ENCODE measurements at places on chromosomes 13 and 19.

DNA sequence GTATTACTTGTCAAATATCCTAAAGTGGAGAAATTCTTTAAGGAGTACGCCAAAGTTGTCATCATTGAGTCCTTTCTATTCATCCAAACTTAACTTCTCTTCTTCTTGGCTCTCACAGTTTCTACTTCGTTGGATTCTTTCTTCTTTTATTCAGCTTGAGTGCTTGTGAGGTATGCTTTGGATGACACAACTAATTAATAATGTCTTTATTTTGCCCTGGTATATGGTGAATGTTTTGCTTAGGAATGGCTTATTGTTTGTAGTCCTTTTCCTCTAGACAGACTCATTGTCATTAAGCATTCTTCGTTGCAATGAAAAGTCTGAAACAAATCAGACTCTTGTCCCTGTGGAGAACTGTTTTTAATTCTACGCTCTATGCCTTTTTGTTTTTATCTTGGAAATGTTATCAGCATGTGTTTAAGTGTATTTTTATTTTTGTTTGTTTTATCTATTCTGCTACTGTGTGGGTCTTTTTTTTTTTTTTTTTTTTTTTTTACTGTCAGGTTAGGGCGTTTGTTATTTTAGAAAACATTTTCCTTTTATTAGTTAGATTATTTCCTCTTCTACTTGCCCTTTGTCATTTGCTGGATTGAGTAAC is 471.5 kb downstream of the GPC6 start:
- no peak for DNase-seq

GRCh38 chr13:96081888-96082287 is 8.0 kb upstream of the HS6ST3 start:
- DNase-seq, result no peak

DNA sequence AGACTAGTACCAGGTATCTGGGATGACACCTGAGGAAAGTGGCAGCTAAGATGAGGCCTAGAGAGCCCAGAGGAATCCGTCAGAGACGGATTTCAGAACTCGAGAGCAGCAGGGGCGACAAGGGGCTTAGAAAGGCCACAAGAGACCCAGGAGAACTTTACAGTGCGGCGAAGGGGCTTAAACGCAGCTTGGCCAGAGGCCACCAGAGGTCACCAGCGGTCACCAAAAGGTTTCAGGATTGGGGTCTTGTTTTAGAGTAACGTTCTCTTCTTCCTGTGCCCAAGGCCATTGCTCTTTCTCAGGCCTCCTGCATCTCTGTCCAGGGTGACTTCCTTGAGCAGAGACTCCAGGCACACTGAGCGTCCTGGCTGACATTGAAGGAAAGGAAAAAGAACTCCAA is 2.2 kb downstream of the ZSCAN22 start:
- no peak for DNase-seq

- no peak for DNase-seq
Observed at GRCh38 chr19:33098055-33098534, 17.1 kb downstream of the GPATCH1 start.

DNA sequence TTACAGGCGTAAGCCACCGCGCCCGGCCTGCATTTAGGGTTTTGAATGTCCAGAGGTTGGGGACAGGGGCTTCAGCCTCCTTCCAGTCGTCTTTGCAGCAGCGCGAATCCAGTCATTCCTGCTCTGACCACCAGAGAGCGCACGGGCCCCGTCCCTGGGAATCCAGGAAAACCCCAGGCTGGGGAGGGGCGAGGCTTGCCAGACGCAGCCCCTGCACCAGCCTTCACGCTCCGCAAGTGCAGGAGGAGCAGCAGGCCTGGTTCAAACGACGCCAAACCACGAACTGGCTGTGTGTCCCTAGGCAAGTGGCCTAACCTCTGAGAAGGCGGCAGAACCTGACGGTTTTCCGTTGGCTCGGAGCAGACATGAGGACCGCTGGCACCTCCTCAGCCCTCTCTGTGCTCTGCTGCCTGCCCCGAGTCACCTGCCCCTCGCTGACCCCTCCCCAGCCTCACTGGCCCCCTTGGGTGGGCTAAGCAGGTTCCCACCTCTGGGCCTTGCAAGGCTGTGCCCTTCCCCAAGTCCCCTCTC is 2.0 kb upstream of the RNF126 start:
- peak; percentile 83 for DNase-seq

DNA sequence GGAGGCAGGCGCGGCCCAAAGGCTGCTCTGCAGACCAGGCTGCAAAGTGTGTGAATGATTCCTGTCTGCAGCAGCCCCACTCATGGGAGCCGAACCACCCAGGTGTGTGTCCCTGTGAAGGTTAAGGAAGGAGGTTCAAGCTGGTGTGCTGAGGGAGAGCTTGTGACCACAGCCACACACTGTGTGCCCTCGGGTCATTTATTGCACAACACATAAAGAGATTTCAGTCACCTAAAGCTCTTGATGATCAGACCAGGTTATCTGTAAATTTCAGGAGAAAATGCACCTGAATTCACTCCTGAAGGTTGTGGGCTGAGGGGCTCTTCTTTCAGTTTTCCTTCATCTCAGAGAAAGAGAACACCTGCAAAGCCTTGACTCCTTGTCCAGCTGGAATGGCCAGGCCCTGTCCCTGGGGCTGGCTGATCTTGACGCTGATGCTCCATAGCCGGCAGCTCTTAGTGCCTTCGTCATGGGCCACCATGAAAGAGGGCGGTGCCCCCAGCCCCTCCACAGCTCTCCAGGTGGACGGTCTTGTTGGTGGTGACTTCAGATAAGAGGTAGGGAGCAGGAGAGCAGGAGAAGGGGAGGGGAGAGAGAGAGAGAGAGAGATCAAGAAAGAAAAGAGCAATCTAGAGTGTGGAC is 110.8 kb upstream of the C1QTNF9B start:
- DNase-seq, result no peak

- no peak for DNase-seq
Observed at GRCh38 chr13:111330066-111330610, 9.7 kb downstream of the TEX29 start.

DNA sequence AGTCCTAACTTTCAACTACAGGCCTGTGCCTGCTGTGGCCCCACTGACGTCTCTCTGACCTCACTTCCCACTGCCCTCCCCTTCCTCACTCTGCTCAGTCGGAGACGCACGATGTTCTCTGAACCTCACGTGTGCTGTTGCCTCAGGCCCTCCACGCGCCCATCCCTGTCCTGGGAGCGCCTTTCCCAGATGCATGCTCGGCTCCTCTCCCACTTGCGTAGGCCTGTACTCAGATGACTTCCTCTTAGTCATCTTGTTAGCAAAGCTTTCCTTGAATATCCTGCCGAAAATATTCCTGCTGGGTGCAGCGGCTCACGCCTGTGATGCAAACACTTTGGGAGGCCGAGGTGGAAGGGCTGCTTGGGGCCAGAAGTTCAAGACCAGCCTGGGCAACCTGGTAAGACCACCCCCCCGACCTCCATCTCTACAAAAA is 9.3 kb upstream of the SYT5 start:
- peak; percentile 60 for DNase-seq

GRCh38 chr13:98142380-98143156 is at the start of gene FARP1:
Gene FARP1 (plus strand): TSS chr13:98143094. CDS start chr13:98213243, 70,149 bp downstream.
- DNase-seq, result peak; percentile 55

DNA sequence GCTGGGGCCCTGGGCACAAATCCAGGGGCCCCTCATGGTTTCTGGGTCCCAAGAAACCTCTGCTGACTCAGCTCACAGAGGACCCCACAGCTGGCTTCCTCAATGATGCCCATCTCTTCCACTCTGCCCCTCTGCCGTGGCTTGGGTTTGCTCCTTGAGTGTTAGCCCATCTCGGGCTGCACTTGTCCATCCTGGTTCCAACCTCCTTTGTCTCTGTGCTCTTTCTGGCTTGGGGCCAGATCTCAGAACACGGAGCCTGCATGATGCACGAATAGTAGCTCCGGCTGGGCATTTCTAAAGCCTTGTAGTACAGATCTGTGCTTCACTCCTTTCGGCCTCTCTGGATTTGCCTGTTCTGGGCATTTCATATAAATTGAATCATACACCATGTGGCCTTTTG is 53.8 kb downstream of the F2RL3 start:
- no peak for DNase-seq

- peak; percentile 79 for DNase-seq
Observed at GRCh38 chr13:104315606-104316005, 1249.4 kb upstream of the SLC10A2 start.

DNA sequence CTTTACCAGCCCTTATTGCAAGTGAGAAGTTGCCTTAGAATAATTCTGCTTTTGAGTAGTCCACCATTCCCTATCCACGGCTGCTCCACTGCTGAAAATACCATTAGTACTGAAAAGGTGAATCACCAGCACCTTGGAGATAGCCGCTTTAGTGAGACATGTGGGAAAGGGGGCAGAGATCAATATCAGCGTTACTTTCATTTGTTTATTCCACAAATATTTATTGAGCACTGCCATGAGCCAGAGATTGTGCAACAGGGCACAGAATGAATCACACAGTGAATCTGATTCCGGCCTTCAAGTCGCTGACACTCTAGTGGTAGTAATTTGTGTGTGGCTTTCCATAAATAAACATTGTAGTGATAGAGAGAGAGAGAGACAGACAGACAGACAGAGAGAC is 31.5 kb upstream of the MYO16 start:
- DNase-seq, result no peak

DNA sequence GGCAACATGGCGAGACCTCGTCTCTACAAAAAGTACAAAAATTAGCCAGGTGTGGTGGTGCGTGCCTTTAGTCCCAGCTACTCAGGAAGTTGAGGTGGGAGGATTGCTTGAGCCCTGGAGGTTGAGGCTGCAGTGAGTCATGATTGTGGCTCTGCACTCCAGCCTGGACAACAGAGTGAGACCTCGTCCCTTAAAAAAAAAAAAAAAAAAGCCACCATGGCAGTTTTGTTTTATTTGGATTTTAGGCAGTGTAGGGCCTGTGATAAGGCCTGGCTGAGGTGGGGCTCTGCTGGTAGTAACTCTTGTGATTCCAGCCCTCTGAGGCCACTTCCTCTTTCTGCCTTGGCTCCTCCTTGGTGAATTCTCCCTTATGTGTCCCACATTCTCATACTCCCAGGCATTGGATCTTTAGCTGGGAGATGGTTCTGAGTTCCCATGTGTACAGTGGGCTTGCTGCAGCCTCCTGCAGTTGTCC is 39.2 kb downstream of the GATAD2A start:
- DNase-seq, result no peak

GRCh38 chr13:71149498-71150363 is 717.3 kb downstream of the DACH1 start:
- no peak for DNase-seq

- no peak for DNase-seq
Observed at GRCh38 chr13:77099415-77099814, 72.5 kb upstream of the FBXL3 start.

DNA sequence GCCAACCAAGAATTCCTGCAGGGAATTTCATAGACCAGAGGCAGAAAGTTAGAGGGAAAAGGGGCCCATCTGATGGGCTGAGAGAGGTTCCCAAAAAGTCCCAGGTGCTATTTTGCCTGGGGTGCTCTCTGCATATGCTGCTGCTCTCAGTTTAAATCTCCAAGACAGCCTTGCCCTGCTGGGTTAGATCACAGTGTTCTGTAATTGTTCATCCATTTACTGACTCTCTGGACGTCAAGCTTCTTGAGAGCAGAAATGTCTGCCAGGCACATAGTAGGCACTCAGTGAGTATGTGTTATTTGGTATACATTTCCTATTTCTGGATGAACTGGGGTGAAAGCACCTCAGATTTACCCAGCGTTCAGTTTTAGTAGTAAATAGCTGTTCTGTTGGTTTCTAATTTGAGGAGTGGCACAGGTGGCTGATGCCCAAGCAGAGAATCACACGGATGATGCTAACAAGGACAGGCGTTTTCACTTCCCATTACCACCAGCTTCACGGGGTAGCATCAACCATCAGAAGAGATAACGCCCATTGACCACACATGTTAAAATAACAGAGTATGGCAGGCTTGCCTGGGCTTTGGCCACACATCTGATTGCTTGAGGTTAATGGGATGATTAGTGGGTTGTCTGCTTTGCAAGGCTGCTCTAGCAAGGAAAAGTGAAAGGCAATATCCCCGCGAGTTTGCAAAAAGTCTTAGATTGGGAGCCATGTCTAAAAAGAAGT is 161.1 kb downstream of the SLC7A1 start:
- DNase-seq, result no peak

GRCh38 chr13:77460195-77460594 is 75.3 kb upstream of the SCEL start:
- no peak for DNase-seq

GRCh38 chr13:113744197-113745000 is 14.6 kb upstream of the TMEM255B start:
- DNase-seq, result no peak

GRCh38 chr13:112113348-112113747 is 46.4 kb downstream of the SOX1 start:
- DNase-seq, result no peak

DNA sequence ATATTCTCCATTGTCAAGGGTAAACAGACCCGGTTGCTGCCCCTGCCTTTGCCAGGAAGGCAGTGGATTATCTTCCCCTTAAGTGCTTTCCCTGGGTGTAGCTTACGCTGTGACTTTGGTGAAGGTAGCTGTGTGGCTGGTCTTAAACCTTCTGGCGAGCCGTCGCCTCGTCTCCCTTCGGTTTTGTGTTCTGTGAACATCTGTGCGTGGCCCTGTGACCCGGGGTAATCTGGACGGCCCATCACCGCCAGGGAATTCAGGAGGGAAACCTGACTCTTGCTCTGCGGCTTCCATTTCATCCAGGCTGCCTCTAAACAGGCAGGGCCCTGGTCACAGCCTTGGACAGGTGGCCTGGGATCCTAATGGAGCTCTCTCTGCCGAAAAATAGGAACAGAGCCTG is 78.7 kb downstream of the SHISA2 start:
- DNase-seq, result no peak

DNA sequence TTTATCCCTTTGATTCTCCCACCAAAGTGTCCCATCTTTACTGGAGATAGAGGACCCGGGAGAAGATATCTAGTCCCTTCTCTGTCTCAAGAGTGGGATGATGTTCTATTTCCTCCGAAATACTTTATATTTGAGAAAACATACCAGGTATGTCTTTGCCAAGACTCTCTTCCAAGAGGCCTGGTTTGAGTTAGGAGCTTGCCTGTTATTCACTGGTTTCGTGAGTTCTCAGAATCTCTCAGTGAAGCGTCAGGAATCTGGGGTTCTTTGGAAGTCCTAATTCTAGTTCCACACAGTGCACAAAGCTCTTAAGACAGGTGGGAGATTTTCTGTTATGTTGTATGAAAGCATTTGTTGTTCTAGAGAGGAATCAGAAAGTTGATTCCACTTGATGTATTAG is 182.0 kb downstream of the DNAJC15 start:
- DNase-seq, result no peak

GRCh38 chr19:14407605-14408484 is 11.3 kb downstream of the DDX39A start:
- DNase-seq, result no peak

Measured in endothelial cell of umbilical vein (primary cell).